ENCODE measurements at places on chromosomes 6 and 20.

DNA sequence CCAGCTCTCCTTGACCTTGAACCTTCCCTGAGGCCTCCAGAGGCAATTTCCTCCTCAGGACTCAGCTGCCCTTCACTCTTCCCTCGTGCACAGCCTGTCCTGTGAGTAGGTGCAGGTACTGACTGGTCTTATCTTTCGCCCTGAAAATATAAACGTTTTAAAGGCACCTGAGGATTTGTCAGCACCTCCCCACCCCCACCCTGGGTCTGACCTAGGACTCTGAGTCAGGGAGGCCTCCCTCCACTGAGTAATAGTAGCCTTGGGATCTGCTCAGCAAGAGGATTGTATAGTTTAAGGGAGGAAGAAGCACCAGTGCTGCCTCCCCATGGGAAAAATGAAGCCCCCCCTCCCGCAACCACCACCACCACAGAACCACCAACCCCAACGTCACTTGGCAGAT lies 54.6 kb downstream of the PPARD start:
- DNase-seq, result no peak

- DNase-seq, result no peak
Measured at GRCh38 chr6:70616728-70617260, 50.1 kb downstream of the SDHAF4 start.

DNA sequence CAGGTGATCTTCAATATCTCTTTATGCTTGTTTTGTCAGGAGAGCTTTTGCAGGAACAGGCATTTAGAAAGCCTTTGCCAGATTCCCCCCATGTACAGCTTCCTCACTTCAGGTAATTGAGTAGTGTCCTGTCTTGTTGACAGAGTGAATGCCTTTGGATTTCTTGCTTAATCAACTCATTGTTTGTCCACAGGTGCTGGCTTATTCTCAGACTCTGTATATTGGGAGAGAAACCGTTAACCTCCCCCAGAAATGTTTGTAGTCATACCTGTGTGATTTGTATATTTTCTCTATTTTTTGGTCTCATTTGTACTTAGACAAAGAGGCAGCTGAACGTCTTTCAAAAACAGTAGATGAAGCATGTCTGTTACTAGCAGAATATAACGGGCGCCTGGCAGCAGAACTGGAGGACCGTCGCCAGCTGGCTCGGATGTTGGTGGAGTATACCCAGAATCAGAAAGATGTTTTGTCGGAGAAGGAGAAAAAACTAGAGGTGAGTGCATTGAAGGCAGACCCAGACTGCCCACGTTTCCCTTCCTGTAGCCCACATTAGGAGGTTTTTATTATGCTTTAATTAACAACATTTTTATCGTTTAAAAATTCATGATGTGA lies 32.3 kb downstream of the RPRD1B start:
- DNase-seq, result no peak

DNA sequence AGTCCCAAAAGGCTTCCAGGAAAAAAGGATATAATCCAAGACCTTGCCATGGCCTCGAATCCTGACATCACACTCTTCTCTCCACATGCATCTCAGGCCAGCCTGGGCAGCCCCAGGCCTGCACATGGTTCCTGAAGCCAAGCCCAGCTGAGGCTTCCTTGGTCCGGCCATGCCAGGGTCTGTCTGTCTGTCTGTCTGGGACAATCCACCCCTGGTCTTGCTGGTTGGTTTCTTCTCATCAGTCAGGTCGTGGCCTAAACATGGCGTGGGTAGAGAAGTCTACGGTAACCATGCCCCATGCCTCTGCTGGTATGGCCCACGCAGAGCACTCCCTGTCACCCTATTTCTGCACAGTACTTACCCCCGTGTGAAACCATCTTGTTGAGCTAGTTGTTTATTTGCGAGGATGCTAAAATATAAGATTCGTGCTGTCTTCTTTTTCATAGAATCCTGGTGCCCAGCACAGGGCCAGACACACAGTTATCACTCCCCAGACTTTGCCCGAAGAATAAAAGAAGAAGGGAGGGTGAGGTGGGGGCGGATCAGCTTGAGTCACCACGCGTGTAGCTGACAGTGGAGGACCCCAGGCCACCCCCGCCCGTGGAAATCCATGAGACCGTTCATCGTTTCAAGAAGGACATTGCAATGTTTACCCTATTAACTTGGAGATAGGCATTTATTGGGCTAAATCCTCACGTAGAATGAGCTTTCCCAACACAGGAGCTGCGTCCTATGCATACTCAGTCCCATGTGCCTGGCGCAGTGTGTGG lies 107.2 kb downstream of the RNASET2 start:
- DNase-seq, result no peak

DNA sequence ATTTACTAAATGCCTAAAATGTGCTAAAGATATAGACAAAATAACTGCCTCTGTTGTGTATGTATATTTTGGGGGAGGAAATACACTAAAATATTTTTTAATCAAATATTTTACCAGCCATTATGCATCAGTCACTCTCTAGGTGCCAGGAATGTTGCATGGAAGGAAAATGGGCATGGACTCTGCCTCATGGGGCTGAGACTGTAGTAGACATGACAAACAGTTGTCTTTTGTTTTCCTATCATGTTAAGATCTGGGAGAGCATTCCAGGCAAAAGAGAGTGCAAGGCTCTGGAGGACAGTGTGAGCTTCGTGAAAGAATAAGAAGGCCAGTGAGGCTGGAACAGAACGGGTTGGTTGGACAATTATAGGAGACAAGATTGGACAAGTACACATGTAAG lies 26.5 kb downstream of the HLA-DOB start:
- no peak for DNase-seq

GRCh38 chr20:63125838-63126601 lies 89.9 kb downstream of the YTHDF1 start:
- no peak for DNase-seq

GRCh38 chr6:9085054-9085708 lies 649.8 kb upstream of the SLC35B3 start:
- DNase-seq, result no peak

DNA sequence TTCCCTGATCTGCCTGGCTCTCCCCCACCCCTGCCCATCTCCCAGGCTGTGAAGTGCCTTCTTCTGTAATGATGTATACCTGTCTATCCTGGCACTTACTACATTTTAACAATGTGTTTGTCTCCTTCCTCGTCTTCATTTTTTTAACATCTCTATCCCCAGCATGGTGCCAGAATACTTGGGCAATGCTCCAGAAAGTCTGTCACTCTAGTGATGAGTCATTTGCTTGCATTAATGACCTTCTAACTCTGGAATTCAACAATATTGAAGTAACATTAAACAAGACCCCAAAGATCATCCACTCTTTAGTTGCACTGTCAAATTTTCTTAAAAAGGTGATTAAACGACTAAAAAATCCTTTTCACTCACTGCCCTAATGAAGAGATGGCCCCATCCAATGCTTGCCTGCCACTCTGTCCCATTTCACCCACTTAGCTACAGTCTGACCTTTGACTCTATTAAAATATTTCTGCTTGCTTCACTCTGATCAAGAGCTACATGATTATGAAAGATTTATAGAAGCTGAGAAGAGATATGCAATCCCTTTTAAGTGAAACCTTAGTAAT lies 7.7 kb upstream of the KLHL31 start:
- no peak for DNase-seq

- no peak for DNase-seq
Measured at GRCh38 chr20:35903843-35904242, 50.5 kb downstream of the SCAND1 start.

- DNase-seq, result no peak
Measured at GRCh38 chr6:105431226-105431625, 28.3 kb upstream of the PREP start.

DNA sequence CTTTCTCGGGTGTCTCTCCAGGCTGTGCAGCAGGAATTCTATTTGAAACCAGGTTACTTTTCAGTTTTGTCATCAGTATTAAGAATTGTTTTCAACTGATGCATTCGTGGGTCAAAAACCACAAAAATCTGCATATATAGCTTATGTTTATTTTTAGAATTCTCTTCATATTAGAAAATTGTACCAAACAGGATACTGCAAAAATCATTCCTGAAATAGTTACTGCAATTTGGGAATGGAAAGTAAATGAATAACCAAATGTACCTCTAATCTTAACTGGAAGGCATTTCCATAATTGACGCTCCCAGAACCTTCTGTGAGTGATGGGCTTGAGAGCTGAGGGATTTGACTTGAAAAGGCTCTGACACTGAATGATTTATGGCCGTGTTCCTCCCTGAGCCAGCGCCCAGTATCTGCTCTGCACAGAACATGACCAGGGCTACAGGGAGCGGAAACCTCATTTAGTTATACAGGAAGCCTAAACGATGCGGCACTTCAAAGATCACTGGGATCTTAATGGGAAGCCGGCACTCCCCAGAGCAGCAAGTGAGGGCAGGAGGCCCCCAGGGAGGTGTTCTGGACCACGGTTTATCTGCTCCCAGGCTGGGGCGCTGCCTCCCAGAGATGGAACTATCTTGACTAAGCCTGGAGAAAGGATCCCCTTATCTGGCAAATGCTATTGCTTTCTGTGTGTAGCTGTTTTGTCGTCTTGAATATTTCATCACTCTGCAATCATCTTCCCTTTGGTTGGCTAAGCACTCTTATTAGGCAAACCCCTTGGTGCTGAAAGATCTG lies 446.0 kb downstream of the QKI start:
- no peak for DNase-seq

DNA sequence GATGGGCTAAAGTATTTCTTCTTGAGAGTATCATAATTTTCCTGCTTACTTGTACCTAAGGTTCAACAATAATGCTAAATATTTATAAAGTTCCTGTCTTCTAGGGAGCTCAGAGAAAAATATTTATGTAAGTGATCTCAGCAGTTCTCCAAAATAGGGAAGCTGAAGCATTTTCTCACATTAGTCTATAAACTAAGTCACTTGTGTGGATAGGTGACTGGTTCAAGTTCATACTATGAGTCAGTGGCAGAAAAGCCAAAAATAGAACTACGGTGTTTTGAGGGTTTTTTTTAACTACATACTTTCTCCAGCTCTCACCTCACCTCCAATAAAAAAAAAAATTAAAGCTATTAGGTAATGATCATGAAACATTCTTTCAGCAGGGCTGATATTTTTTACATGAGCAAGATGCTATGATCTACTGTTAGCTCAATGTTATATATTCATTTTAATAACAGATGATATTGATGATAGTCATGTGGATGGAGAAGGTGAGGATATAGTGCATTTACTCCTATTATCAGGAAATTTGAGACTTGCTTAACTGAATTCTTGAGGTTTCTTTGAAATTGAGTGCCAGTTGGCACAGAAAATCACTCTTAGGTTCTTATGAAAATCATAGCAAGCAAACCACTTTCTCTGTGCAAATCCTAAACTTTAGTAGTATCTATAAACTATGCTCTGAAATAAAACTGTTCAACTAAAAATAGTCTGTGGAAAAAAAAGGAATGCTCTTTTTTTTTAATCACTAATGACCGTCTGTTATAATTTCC lies 4.1 kb upstream of the MOXD1 start:
- DNase-seq, result no peak

GRCh38 chr6:29705389-29706231 lies 17.6 kb upstream of the HLA-F start:
- DNase-seq, result no peak

- DNase-seq, result no peak
Measured at GRCh38 chr6:20477485-20477884, 56.8 kb upstream of the CDKAL1 start.

DNA sequence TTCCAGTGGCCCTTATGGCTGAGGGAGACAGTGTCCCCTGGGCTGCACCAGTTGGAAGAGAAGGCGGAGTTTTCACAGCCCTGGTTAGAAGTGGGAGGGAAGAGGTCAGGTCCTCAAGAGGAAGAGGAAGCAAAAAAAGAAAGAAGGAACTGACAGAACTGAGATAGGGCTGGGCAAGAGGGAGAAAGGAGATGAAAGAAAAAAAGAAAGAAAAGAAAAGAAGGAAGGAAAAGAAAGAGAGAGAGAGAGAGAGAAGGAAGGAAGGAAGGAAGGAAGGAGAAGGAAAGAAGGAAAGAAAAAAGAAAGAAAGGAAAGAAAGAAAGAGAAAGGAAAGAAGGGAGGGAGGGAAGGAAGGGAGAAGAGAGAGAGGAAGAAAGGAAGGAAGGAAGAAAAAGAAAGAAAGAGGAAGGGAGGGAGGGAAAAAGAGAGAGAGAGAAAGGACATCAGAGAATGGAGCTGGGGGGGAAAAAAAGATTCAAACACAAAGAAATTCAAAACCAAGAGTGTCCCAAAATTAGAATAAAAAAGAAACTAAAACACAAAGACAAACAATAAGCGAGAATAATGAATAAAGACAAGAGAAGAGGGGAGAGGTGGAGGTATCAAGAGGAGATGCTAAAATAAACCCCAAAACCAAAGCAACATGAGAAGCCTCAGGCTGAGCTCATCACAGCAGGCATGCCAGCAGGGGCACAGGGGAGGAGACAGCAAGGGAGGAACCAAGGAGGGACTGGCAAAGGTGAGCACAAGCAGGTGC lies 5.3 kb upstream of the FUCA2 start:
- no peak for DNase-seq

GRCh38 chr20:25215521-25215920 lies 20.0 kb downstream of the ENTPD6 start:
- DNase-seq, result no peak

DNA sequence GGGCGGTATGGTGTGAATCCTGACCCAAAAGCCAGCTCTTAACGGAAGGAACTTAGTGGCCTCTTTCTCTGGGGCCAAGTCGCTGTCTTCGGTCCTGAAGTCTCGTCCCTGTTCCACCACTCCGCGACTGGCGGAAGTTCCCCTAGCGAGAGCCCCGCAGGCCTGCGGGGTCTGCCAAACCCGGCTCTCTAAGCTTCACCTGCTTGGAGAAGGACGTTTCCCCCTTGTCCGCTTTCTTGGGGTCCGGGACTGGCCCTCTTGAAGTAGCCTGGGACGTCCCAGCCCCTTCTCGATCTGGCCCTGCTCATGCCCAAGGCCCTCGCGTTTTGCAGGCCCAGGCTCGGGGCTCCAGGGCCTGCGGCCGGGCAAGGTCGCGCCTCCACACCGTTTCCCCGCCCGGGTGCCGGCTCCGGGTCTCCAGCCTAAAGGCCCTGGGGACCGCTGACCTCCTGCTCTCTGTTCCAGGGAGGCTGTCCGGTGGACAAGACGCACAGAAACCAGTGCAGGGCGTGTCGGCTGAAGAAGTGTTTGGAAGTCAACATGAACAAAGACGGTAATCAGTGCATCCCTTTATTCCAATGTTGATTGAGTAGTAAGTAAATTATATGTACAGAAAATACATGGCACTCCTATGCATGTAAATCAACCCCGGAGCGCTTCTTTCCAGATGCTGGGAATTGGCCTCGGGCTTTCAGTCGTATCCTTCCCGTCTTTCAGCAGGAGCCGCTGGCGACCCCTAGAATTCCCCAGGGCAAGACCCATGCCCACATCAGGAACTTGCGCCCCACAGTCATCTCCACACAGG lies 8.8 kb downstream of the NR2E1 start:
- DNase-seq, result peak; percentile 42

Measured in stimulated activated CD4-positive, alpha-beta T cell treated with anti-CD3 and anti-CD28 coated beads, Interleukin-2, amount 100 ng/mL, for 24 hours (primary cell).